ENCODE measurements at places on chromosomes 3 and 15.
A peak's percentile ranks its signal among the peaks of the same experiment; 100 is the strongest.

GRCh38 chr3:22353126-22353525 lies 602.1 kb upstream of the ZNF385D start:
- no peak for DNase-seq

- peak; percentile 58 for DNase-seq
Observed at GRCh38 chr3:37993820-37994638, 3.4 kb downstream of the VILL start.

DNA sequence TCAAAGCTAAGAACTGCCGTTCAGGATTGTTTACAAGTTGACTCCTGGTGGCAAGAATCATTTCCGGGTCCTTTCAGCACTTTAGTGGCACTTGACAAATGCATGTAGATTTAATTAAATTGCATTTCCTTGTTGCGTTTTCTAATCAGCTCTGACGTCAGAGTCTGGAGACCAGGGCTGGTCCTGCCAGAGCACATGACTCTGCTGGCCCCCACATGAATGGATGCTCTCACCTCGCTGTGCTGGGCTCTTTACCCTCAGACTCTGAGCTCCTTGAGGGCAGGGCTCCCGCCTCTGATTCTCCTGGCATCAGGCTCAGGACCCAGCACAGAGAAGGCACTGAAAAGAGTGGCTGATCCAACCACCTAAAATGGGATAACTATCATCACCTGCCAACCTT lies 69.4 kb downstream of the FEM1B start:
- no peak for DNase-seq

DNA sequence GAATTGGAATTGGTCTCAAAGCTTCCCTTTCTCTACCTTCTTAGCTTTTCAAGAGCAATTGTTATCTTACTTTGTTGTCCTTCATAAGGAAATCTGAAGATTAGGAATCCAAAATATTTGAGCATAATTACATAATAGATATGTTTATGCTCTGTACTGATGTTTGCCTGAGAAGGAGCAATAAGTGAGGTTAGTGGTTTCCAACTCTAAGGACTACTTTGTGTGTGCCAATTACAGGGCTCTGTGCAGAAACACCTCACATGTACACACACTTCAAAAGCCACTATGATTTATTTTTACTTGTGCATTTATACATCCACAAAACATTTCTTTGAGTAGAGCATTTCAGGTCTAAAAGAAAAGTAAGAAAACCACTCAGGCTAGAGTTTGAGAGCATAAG lies 49.9 kb downstream of the MME start:
- DNase-seq = no peak

DNA sequence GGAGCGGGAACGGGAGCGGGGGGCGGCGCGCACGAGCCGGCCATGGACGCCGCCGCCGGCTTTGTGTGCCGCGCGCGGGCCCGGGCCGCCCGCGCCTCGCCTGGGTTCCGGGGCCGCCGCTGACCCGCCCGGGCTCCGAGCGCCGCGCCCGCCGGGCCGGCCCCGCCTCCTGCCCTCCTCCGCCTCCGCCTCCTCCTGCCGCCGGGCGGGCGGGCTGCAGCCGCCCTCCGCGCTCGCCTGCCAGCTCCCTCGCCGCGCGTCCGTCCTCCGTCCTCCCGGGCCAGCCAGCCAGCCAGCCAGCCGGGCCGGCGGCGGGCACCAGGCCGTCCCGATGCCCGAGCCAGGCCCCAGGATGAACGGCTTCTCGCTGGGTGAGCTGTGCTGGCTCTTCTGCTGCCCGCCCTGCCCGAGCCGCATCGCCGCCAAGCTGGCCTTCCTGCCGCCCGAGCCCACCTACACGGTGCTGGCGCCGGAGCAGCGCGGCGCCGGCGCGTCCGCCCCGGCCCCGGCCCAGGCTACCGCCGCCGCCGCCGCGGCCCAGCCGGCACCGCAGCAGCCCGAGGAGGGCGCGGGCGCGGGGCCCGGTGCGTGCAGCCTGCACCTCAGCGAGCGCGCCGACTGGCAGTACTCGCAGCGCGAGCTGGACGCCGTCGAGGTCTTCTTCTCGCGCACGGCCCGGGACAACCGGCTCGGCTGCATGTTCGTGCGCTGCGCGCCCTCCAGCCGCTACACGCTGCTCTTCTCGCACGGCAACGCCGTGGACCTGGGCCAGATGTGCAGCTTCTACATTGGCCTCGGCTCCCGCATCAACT lies at the start of gene ABHD17C:
Gene ABHD17C (plus strand): TSS at position 212 of the 812 bp plus-strand sequence. CDS start 120 bp downstream, at position 332.
- DNase-seq = peak; percentile 27

- DNase-seq = no peak
Observed at GRCh38 chr3:177089110-177089509, 108.2 kb downstream of the TBL1XR1 start.

- no peak for DNase-seq
Observed at GRCh38 chr3:128274837-128275236, 121.6 kb downstream of the EEFSEC start.
